Tibial nerve (tissue), 4 donors: ENCODE measurements at places on chromosomes 12 and 14. TPM values are rescaled to one million over a fixed set of nuclear protein-coding genes. Genes with fewer than 3 reads are reported as not detected.

DNA sequence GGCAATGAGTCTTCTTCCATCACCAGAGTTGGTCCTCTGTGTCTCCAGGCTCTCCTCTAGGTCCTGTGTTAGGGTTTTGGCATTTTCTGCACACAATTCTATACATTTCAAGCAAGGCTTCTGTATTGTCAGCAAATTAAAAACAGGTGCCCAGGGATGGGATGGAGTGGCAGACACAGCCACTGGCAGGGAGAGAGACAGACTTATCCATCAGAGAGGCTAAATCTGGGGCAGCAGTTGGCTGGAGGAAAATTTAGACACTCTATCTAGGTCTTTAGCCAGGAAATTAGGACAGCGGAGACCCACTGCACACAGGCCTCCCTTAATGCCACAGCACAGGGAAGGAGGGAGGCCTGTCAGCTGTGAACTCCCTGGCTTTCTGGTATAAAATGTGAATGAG is 20.2 kb downstream of the PLEKHD1 start:
- DNase-seq, result no peak
- no peak overlapping the region for H3K4me3 ChIP-seq
- H3K27ac ChIP-seq, result no peak overlapping the region
- no peaks in the 10 kb centered on the region for H3K4me1 ChIP-seq
- no peaks in the 10 kb centered on the region for H3K36me3 ChIP-seq
- no peaks in the 10 kb centered on the region for H3K27me3 ChIP-seq

- no peaks in the 10 kb centered on the region for H3K4me1 ChIP-seq
- no peak overlapping the region for H3K4me3 ChIP-seq
- no peak for DNase-seq
- no peak overlapping the region for H3K27ac ChIP-seq
- H3K36me3 ChIP-seq, result no peaks in the 10 kb centered on the region
Observed at GRCh38 chr12:59719701-59720100, 123.9 kb downstream of the SLC16A7 start.

DNA sequence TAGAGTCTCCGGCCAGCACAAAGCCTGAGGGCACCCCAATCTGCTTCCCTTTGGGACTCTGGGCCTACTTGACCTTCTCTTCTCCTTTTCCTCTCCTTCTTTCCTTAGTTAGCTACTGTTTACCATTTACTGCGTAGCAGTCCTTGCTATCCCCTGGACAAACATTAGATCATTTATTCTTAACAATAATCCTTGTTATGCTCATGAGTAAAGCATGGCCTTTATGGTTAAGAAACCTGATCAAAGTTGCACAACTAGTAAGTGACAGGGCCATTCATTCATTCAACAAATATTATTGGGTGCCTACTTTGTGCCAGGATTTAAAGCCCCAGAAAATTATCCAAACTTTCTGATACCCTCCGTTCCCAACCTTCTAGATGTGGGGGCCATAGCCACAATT is 3.2 kb upstream of the HDAC7 start:
- peak overlapping the region; percentile 96 for H3K27ac ChIP-seq
- no peak overlapping the region for H3K4me3 ChIP-seq
- H3K4me1 ChIP-seq, result peaks cover 5% of the 10 kb centered on the region
- H3K36me3 ChIP-seq, result no peaks in the 10 kb centered on the region

Gene ACYP1
- total RNA-seq, result 4.5 TPM

Gene KCNC2
- total RNA-seq, result not detected

DNA sequence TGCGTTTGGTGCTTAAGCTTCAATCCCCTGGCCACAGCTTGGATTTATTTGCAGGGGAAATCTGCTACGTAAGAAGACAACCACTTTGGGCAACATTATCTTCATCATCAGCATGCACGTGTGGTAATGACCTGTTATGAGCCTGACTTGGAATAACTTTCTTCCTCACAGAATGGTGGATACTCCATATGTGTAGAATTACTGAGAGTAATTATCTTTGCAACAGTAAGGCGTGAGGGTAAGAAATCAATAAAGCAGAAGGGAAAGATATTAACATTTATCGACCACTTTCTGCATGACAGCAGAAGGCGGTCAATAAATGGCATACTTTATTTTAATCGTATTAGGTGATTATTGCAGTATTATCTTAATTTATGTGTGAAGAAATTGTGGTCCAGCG is 152.7 kb downstream of the RGS6 start:
- no peak overlapping the region for H3K4me3 ChIP-seq
- DNase-seq, result no peak
- H3K27ac ChIP-seq, result no peak overlapping the region

DNA sequence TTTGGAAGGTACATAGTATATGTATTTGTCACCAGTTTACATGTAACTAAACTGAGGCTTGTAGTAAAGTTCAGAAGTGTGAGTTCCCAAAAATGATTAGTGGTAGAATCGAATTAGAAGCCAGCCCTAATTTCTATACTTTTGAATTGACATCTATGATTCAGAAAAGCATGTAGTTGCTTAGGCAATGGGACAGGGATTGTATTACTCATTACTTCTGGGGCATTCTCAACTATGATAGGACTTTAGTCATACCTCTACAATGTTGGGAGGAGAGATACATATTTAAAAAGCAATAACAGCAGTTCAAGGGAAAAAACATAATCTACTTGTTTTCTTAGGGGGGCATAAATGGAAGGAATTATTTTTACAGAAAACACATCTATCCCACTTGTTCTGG is 277.9 kb upstream of the E2F7 start:
- no peak overlapping the region for H3K27ac ChIP-seq
- H3K4me1 ChIP-seq, result no peaks in the 10 kb centered on the region
- no peak for DNase-seq
- H3K4me3 ChIP-seq, result no peak overlapping the region
- no peaks in the 10 kb centered on the region for H3K27me3 ChIP-seq
- H3K36me3 ChIP-seq, result no peaks in the 10 kb centered on the region

GRCh38 chr12:79841878-79842265 is 93.0 kb downstream of the PPP1R12A start:
- H3K27ac ChIP-seq, result no peak overlapping the region
- no peaks in the 10 kb centered on the region for H3K27me3 ChIP-seq
- H3K36me3 ChIP-seq, result peaks cover 3% of the 10 kb centered on the region
- H3K4me1 ChIP-seq, result no peaks in the 10 kb centered on the region

Gene TPPP2
- not detected for total RNA-seq

DNA sequence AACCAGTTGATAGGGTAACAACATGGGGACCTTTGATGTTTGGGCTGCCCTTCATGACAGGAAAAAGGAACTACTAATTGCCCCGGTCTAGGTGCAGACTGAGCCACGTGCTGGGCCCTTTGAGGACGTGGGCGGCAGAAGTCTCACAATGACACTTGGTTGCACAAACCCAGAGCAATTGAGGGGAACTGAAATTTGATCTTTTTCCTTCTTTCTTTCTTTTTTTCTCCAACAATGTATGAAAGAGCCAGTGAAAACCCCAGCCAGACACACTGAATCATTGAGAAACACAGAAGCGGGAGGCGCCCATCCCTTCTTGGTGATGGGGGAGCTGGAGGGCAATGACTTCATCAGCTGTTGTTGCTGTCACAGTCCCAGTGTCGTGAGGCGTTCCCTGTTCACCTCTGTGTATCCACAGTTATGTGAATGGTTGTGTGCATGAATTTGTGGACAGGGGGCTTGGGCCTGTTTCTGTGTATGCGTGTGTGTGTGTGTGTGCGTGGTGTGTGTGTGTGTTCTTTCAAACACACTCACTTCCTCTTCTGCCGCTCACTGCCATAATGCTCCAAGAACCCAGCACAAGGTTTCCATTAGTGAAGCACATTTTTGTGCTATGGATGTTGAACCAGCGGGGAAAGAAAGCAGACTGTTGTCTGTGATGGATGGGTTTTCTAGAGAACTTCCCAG is 137.5 kb upstream of the CCND2 start:
- DNase-seq, result no peak
- H3K4me1 ChIP-seq, result no peaks in the 10 kb centered on the region
- H3K36me3 ChIP-seq, result no peaks in the 10 kb centered on the region
- H3K27me3 ChIP-seq, result no peaks in the 10 kb centered on the region

DNA sequence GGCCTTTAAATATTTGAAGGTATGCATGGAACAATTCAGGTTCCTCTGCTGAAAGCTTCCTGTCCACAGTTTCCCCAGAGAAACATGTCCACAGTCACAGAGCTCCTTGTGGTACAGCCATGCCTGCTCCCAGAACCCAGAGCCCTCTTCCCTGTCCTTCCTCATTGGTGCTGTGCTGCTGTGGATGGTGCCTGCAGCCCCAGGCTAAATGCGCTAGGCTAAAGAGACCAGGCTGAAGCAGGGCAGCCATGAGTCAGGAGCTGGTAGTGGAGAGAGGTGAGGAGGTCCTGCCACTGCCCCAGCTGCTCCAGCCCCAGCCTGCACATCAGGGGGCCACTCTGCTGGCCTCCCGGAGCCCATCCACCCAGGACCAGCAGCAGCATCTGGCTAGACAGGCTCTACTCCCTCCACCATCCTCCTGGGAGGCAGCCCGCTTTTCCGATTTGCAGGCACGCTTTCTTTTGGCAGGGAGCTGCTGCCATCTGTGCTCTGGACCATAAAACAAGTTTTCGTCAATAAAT is 65.4 kb upstream of the DDX11 start:
- no peaks in the 10 kb centered on the region for H3K4me1 ChIP-seq
- no peaks in the 10 kb centered on the region for H3K36me3 ChIP-seq
- no peak overlapping the region for H3K4me3 ChIP-seq
- no peak overlapping the region for H3K27ac ChIP-seq
- no peak for DNase-seq

DNA sequence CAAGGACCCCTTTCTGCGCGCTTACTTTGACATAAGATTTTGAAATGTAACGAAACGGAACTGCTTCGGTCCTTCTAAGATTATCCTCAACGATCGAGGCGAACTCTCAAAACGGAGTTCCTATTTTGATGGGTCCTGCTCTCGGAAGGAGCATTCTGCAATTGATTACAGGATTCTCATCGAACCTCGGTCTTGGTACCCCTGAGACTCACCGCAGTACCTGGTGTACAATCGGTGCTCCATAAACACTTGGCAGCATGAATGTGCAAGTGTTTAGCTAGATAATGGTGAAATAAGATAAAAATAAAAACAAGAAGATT is 530 bp upstream of the NEMF start:
- peak overlapping the region; percentile 71 for H3K4me3 ChIP-seq
- H3K4me1 ChIP-seq, result peaks cover 19% of the 10 kb centered on the region
- no peaks in the 10 kb centered on the region for H3K27me3 ChIP-seq
- no peaks in the 10 kb centered on the region for H3K36me3 ChIP-seq

DNA sequence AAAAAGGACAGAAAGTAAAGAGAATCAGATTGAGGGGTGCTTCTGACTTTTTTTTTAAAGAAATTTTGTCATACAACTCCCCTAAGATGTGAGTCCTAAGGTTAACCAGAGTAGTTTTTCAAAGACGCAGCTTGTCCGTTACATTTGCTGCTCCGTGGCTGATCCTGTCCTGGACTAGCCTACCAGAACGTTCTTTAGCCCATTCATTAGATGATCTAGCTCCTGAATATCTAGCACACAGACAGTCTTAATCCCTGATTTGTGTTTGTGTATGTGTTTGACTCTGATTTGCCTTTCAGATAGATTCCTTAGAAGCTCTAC is 60.3 kb downstream of the SAMD4A start:
- H3K4me3 ChIP-seq, result peak overlapping the region; percentile 20
- H3K27me3 ChIP-seq, result no peaks in the 10 kb centered on the region
- no peak for DNase-seq
- no peaks in the 10 kb centered on the region for H3K36me3 ChIP-seq
- peak overlapping the region; percentile 69 for H3K27ac ChIP-seq
- no peaks in the 10 kb centered on the region for H3K4me1 ChIP-seq

DNA sequence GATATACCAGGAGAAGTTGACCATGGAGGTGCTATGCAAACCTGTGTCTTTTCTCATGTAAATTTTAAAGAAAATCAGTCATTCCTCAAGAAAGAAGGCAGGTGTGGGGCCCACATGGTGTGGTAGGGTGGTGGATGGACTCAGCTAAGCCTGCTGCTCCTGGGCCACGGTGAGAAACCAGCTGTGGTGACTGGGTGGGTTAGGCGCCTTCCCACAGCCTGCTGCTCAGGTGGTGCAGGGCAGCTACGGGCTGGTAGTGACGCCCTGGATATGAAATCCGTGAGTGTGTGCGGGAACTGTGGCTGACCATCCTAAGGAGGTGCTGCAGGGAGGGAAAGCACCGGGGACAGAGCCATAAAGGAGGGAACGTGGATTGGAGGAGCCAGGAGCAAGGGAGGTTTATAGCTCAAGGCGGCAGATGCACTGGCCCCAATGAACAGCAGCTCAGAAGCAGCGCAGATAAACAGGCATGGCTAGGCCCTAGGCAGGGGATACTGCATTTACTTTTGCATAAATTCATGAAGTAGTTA is 408.8 kb downstream of the FUT8 start:
- H3K4me1 ChIP-seq, result no peaks in the 10 kb centered on the region
- H3K36me3 ChIP-seq, result no peaks in the 10 kb centered on the region
- no peaks in the 10 kb centered on the region for H3K27me3 ChIP-seq
- H3K4me3 ChIP-seq, result no peak overlapping the region
- no peak for DNase-seq

DNA sequence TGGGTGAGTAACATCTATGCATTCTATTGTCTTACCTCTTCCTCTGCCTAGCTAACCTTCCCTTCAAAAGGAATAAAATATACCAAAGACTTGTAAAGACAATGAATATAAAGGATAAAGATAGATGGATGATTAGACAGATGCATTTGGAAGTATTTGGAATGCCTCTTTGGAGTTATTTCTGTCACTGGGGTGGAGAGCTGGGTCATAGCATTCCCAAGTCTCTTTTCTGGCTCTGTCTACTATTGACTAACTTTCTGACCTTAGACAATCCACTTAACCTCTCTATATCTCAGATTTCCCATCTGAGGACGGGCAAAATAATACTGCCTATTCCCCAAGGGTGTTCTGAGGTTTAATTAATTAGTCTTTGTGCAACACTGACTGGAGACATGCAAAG is 517.4 kb downstream of the DIO2 start:
- no peak for DNase-seq
- H3K36me3 ChIP-seq, result no peaks in the 10 kb centered on the region
- H3K4me3 ChIP-seq, result no peak overlapping the region
- H3K27ac ChIP-seq, result no peak overlapping the region
- H3K27me3 ChIP-seq, result no peaks in the 10 kb centered on the region

GRCh38 chr12:98725476-98726247 is 80.6 kb downstream of the APAF1 start:
- H3K27me3 ChIP-seq, result no peaks in the 10 kb centered on the region
- H3K4me1 ChIP-seq, result no peaks in the 10 kb centered on the region
- H3K4me3 ChIP-seq, result no peak overlapping the region
- no peaks in the 10 kb centered on the region for H3K36me3 ChIP-seq
- DNase-seq, result no peak
- H3K27ac ChIP-seq, result no peak overlapping the region

- no peaks in the 10 kb centered on the region for H3K4me1 ChIP-seq
- no peaks in the 10 kb centered on the region for H3K36me3 ChIP-seq
- H3K4me3 ChIP-seq, result no peak overlapping the region
- no peak for DNase-seq
- H3K27me3 ChIP-seq, result no peaks in the 10 kb centered on the region
Observed at GRCh38 chr14:104388541-104389325, 190.8 kb upstream of the C14orf180 start.

- H3K4me3 ChIP-seq, result no peak overlapping the region
- DNase-seq, result no peak
- no peak overlapping the region for H3K27ac ChIP-seq
- no peaks in the 10 kb centered on the region for H3K36me3 ChIP-seq
Observed at GRCh38 chr14:92385561-92385960, 62.6 kb downstream of the SLC24A4 start.

- no peak overlapping the region for H3K4me3 ChIP-seq
- peaks cover 16% of the 10 kb centered on the region for H3K4me1 ChIP-seq
- no peaks in the 10 kb centered on the region for H3K27me3 ChIP-seq
- DNase-seq, result no peak
Observed at GRCh38 chr14:68464711-68465110, 328.2 kb downstream of the ZFP36L1 start.
